Endothelial cell of umbilical vein (primary cell): ENCODE measurements at places on chromosomes 2 and 18.

DNA sequence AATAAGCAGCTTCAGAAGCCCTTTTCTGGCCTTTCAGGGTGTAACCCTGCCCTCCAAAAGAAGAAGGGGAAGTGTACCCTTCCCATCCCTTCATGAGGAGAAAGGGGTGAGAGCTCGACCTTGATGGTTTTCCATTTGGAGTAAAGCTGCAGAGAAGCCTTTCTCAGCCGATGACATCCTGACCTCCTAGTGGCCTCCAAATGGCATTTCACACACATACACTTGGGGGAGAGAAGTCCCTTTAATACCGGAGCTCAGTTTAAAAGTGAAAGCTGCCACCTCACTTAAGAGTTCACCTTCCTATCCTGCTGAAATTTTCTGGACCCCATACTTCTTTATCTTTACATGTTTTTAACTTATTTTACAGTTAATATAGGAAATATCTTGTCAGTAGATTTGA lies 716.7 kb downstream of the DCDC2C start:
- DNase-seq = no peak

GRCh38 chr2:206989311-206989710 lies 50.0 kb downstream of the CPO start:
- peak; percentile 19 for DNase-seq

- DNase-seq = no peak
Measured at GRCh38 chr2:36235882-36236281, 119.7 kb upstream of the CRIM1 start.

GRCh38 chr2:231701456-231702373 lies 6.6 kb upstream of the PTMA start:
- no peak for DNase-seq

GRCh38 chr2:71800106-71800809 lies 346.9 kb downstream of the DYSF start:
- peak; percentile 10 for DNase-seq

- peak; percentile 62 for DNase-seq
Measured at GRCh38 chr2:41400088-41400665, 647.6 kb upstream of the PKDCC start.

GRCh38 chr18:5395860-5396448 lies 100.4 kb upstream of the ZBTB14 start:
- DNase-seq = no peak

- DNase-seq = no peak
Measured at GRCh38 chr18:27449104-27449503, 264.0 kb upstream of the CHST9 start.

GRCh38 chr2:180101846-180102245 lies 94.7 kb upstream of the CWC22 start:
- DNase-seq = no peak

- no peak for DNase-seq
Measured at GRCh38 chr2:180004731-180005130, 2.4 kb downstream of the CWC22 start.

- DNase-seq = no peak
Measured at GRCh38 chr2:12304564-12305171, 412.1 kb upstream of the TRIB2 start.

DNA sequence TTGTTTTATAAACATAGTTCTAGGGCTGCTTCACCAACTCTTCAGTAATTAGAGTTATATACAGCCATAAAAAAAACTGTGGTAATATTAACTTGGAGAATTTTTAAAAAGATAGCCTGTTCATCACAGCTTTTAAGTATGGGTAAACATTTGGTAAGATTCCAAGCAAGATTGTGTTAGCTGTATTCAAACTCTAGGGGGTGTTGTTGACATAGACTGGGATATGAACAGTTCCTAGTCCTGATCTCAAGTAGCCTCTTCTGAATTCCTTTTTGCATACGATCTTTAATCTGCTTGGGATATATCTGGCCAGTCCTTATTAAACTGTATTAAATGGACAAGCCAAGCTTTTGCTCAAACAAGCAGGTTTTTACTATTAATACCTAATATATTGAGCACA lies 13.4 kb downstream of the NOP58 start:
- DNase-seq = peak; percentile 88

GRCh38 chr2:127637725-127638252 lies 8.2 kb upstream of the GPR17 start:
- peak; percentile 70 for DNase-seq

GRCh38 chr2:196263181-196263747 lies 91.9 kb upstream of the STK17B start:
- DNase-seq = peak; percentile 16

GRCh38 chr18:8610459-8610851 lies 1.2 kb downstream of the RAB12 start:
- peak; percentile 49 for DNase-seq
